ENCODE measurements at places on chromosomes 4 and X. TPM values are rescaled to one million over a fixed set of nuclear protein-coding genes. Genes with fewer than 3 reads are reported as not detected.

Gene CFI
- not detected for total RNA-seq

Gene ZCCHC12
- total RNA-seq, result not detected

Gene GPC3
- total RNA-seq, result not detected

Gene ZCCHC18
- 8.9 TPM for total RNA-seq

Gene HSFX4
- not detected for total RNA-seq

Gene TBC1D8B
- 0.13 TPM for total RNA-seq

Gene TLR10
- total RNA-seq, result 0.59 TPM

Gene NPNT
- total RNA-seq, result not detected

Gene VSIG1
- total RNA-seq, result 1.1 TPM

Gene GTPBP6
- 49.8 TPM for total RNA-seq

Gene MAGEB1
- total RNA-seq, result not detected

Gene ALB
- total RNA-seq, result not detected

Gene MAGEB17
- not detected for total RNA-seq

Gene KLF8
- 6.7 TPM for total RNA-seq
